EL (cell line): ENCODE measurements at places on chromosomes 1 and 21.
A peak's percentile ranks its signal among the peaks of the same experiment; 100 is the strongest.

DNA sequence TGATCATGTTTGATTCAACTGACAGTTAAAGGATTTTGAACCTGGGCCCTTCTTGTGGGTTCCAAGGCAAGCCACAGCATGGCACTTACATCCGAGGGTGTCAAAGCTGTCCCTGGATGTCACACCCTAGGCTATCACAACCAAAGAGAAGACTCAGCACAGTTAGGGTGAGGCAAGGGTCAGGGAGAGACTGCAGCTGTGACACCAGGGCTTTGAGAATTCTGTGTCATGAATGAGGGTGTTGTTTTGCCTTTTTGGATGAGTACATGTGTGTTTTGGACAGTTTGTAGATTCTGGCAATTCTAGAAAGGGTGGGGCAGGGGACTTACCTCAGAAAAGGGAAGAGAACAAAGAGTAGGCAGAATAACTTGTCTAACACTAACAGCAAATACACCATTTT is 37.8 kb upstream of the ZNF326 start:
- no peak for DNase-seq

- no peak for DNase-seq
Observed at GRCh38 chr1:204980840-204981405, 62.1 kb upstream of the CNTN2 start.

GRCh38 chr1:70090141-70090540 is 115.2 kb downstream of the LRRC40 start:
- peak; percentile 55 for DNase-seq

- no peak for DNase-seq
Observed at GRCh38 chr1:226657895-226658545, 81.1 kb downstream of the ITPKB start.

DNA sequence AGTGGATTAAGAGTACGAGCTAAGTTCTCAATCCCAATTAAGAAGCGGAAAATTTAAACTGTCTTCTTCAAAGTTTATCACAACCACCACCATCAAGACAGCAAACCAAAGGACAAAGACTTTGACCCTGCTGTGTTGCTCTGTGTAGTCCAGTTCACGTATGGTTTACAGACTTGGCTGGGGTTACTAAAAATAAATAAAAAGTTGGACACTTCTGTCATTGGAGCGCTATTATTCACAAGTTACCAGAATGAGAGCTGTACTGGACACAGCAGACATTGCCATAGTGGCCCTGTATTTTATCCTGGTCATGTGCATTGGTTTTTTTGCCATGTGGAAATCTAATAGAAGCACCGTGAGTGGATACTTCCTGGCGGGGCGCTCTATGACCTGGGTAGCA is 21.6 kb downstream of the MRPS6 start:
- no peak for DNase-seq

- DNase-seq, result no peak
Observed at GRCh38 chr21:41660748-41661147, 106.1 kb downstream of the RIPK4 start.

DNA sequence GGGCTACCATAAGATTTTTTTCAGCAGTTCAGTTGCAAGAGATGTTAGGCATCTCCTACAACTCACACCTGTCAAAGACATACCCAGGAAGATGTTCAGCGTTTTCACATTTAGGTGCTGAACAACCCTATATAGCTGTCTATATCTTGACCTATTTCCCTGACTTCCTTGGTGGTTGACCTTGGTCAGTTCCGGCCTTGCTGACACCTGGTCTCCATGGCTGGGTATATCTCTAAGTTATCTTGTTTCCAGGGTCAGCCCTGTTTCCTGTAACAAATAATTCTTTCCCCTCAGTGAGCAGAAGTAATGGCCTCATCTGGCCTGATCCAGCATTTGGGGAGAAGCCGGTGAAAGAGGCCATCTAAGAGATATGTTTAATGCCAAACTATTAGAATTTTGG is 2.4 kb upstream of the BTG2 start:
- DNase-seq, result no peak

DNA sequence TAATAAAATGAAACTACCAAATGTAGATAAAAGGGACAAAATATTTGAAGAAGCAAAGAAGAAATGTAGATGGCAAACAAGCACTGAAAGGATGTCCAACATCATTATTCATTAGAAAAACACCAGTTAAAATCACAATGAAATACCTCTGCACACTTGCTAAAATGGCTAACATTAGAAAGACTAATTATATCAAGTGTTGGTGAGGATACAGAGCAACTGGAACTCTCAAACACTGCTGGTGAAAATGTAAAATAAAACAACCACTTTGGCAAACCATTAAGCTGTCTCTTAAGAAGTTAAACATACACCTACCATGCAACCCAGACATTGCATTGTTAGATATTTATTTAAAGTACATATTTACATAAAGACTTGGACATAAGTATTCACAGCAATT is 138.6 kb upstream of the FGGY start:
- DNase-seq, result no peak
